ENCODE measurements at places on chromosomes 6 and 20.

DNA sequence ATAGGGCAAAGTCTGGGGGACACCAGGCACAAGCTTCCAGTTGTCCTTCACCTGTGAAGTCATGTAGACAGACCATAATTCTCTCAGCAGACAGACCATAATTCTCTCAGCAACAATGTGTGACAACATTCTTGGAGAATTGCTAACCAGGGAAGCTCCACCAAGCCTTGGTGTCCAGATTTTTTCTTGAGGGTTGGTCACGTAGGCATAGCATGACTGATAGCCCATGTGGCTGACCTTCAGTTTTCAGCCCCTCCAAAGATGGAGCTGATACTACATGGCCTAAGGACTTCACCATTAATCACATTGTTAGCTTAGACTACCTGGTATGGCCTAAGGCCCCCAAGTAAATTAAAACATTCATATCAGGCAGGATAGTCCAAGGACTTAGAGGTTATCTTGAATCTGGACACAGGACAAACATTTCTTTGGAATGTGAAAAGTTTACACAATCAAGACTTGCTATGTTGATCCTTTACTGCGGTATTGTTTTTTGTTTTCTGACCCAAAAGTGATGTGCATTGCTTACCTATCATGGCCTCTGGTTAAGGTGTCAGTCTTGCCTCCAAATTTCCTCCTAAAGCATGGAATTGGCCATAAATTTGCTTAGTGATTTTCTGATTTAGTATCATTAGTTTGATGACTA is 76.9 kb downstream of the CEP57L1 start:
- no peak for DNase-seq

- DNase-seq = no peak
Observed at GRCh38 chr6:167401525-167402194, 76.8 kb downstream of the TTLL2 start.

GRCh38 chr6:139940741-139941729 is 566.6 kb upstream of the CITED2 start:
- DNase-seq = no peak

DNA sequence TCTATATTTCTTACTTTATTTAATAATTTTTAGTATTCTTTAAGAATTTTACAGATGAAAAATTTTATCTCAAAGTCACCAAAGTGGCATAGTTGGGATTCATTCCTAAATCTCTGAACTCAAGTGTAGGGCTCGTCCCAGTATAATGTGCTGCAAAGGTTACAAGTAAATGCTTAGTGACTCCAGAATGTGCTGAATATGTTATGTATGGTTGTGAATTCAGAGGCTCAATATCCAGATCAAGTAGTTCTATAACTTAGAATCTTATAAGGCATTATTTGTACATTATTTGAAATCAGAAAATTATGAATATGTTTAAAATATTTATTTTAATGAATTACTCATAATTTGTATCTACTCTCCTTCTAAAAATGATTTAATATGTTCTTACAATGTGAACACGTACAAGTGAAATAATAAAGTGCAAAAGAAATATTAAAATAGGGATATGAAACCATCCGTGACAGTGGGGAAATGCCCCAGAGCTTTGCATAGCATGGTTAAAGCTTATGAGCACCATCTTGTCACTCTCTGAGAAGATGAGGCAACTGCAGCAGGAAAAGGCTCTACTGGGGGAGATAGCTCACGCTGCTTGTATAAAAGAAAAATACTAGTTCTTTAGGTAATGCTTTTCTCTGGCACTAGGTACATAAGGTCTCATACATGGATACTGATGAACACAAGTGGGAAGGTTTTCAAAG is 259.0 kb downstream of the FOXC1 start:
- DNase-seq = no peak

- DNase-seq = no peak
Observed at GRCh38 chr20:24694727-24695528, 225.5 kb downstream of the SYNDIG1 start.

- peak; percentile 37 for DNase-seq
Observed at GRCh38 chr20:13231031-13231752, 10.1 kb downstream of the ISM1 start.

DNA sequence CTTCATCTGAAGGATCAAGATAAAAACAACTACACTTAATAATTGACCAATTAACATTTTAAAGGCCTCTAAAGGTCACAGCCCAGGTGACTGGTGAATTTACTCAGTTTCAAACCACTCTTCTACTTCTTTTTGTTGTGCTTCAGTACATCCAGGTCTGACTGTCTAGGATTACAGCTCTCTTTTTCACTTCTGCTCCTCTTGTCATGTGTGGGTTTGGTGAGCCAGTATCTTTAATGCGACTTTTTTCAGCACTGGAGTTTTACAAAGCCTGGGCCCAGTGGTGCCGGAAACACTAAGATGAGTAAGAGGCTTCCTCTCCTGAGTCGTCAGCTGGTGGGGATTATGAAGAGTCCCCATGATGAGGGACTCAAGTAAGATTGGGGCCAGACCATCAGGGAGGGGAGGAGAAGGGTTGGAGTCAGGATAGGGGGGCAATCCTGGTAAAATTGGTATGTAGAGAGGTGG is 27.0 kb downstream of the HECA start:
- DNase-seq = peak; percentile 51

DNA sequence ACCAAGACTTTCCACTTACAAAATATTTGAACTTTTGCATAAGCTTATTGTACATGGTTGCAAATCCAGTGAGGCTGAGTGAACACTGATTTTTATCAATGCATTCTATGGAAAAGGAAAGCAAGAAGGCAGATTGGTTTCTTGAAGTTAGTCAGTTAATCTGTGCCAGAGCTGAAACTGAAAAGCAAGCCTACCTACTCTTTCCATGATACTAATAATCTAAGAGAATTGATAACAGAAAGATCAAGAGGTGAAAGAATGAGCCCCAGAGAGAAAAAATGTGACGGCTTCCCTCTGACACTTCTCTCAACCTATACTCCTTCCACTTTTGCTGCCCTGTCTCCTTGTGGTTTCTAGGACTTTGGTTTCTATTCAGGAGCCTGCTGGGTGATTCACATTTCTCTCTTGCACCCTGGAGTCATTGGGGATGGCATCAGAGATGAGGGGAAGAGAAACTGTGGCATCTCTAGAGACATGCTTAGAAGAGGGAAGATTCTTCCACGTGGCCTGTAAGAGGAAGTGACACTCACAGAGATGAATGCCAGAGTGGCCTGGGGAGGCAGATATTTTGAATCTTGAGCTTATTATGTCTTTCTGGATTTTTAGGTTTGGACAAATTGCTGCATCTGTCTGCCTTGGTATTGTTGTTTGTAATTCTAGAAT is 158.6 kb upstream of the RIMS1 start:
- no peak for DNase-seq

GRCh38 chr6:149211046-149211571 is 106.4 kb upstream of the TAB2 start:
- peak; percentile 68 for DNase-seq

DNA sequence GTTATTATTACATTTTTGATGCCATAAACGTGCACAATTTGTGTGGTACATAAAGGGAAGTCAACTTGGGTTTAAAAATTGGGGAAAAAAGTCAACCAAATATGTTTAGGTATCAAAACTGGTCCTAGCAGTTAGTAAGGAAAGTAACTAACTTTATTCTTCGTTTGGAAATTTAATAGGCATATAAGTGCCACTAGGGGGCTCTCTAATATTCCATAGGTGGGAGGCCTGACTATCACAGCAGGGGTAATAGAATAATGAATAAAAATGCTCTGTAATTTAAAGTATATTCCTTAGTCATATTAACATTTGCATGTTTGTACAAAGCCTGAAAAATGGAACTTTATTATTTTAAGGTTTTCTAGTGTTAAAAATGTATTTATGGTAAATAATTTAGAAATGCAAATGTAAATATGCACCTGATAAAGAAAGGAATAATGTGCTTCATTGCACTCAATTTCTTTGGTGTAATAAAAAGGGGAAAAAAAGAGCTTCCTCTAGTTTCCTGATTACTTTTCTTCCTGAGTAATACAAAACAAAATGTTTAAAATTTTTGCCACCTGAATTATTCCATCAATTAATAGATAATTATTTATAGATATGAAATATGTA is 125.7 kb upstream of the HDAC2 start:
- peak; percentile 28 for DNase-seq

GRCh38 chr6:167827583-167828324 is 1.0 kb downstream of the AFDN start:
- no peak for DNase-seq

- DNase-seq = no peak
Observed at GRCh38 chr6:121682666-121683065, 247.2 kb downstream of the GJA1 start.

DNA sequence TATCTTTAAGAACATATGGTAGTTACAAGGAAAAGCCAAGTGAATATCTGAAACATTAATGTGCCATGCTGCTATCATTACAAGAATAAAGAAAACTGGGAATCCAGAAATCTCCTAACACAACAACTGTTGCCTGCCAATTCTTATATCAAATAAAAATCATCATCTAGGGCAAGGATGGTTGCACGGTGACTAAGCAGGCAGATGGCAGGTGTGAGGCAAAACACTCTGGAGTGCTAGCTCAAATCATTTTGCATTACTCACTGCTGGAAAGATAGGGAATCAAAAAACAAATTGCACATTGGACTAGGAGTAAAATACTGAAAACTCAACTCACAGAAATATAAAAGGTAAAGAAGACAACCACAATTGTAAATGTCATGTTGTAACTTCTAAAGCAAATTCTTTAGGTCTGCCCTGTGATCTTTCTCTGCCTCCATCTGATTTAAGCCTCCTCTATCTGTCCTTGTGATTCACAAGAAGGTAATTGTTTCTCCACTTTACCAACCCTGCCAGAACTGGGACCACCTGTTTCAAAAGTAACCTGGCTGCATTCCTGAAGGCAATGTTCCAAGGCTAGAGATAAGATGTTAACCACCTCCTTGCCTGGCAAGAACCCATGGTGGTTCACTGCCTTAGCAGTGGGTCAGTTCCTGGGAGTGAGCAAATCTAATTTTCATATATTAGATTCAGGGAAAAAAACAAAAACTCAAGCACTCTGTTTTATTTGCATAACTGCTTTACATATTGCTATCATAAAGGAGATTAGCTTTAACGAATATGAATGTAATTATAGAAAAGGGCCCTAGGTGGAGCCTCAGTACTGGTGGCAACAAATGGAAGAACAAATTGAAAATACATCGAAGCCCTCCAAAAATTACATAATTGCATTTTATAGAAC is 33.1 kb upstream of the LCA5 start:
- peak; percentile 7 for DNase-seq

DNA sequence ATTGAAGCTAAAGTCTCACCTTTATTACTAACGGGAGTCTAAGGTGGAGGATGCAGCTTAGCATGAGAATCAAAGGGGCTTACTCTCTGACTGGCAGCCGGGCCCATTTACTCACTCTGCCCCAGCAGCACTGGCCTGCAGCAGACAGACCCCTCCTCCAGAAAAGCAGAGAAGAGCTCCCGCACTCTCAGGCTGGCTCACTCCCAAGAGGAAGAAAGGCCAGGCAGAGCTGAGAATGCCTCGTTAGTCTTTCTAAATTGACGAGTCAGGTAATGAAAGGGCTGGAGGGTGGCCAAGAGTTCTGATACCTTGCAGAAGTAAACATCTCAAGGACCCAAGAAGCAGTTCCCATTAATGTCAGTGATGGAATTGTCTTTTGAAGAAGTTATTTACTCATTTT is 44.5 kb upstream of the IL20RA start:
- DNase-seq = no peak

DNA sequence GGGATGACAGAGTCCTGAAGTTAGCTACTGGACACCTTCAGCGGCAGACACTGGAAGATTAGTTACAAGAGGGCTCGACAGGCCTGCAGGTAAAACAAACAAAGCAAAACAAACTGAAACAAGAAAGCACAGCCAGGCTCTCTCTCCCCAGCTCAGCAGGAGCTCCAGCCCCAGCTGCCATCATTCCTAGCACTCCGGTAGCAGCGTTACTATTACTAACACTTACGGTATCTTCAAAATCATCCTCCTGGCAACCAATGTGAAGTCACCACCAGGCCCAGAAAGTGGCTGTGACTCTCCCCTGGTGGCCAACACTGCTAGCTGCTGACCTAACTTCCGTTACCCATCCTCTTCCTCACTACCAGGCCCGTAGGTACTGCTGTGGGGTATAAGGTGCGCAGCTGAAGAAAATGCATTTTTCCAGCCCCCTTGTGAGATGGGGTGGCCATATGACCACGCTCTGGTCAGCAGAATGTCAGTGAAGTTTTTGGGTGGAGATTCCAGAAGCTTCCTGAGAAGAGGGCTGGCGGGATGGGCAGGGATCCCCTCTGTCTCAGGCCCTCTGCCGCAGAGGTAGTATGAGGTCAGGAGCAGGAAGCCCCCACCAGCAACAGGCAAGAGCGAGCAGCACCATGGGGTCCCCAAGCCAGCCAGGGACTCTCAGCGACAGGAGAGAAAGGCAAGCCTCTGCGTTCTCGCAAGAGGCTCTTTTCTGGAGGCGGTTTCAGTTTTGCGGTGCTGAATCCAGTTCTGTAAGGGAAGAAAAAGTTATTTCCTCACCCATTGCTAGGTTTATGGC is 37.4 kb upstream of the TBXT start:
- DNase-seq = no peak

GRCh38 chr20:59690976-59691375 is 86.6 kb downstream of the PHACTR3 start:
- DNase-seq = no peak

DNA sequence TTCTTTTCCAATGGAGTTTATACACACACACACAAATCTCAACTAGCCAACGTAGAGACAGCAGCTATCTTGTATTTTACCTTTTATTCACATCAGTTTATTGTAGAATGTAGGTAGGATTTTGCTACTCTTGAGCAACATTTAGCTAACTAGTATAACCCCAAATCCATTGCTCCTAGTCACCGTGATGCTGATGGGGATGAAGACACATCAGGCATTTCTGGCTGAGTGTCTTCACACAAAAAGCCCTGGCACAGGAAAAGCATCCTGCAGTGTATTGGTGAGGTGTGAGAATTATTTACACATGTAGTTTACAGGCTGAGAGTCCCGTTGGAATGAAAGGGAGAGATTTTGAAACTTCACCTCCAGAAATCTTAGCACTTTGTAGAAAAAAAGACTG is 65.9 kb upstream of the FBXL4 start:
- DNase-seq = no peak

DNA sequence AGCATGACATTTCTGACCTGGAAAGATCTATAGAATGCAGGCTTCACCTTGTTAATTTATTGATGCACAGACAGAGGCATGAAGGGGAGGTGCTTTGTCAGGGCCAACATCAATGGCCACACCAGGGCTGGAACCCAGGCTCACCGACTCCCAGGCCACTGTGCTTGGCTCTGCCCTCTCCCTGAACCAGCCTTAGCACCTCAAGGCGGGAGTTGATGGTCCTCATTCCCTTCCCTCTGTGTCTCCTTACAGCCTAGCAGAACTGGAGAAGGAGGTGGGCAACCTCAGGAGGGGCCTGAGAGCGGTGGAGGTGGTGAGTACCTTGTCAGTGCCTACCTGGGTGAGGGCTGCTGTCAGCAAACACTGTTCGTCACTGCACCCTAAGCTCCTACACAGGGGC is 35.6 kb downstream of the MOCS1 start:
- DNase-seq = no peak
